ENCODE measurements at places on chromosomes 1 and 21.

DNA sequence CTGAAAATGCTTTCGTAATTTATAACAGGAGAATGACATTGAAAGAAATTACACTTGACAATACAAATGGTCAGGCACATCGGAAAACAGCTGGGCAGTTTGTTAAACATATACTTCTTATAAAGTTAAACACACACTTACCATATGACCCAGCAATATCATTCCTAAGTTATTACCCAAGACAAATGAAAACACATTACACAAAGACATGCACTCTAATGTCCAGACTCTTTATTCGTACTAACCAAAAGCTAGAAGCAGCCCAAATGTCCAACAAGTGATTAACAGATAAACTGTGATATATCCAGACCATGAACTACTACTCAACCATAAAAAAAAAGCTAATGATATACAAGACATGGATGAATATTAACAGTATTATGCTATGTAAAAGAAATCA lies 8.5 kb downstream of the AKT3 start:
- DNase-seq, result no peak

- DNase-seq, result no peak
These were observed 10.6 kb upstream of the PKN2 start for GRCh38 chr1:88673446-88673845.

GRCh38 chr1:173603056-173603591 lies at the start of gene SLC9C2:
TSS of gene SLC9C2 (minus strand) at chr1:173603072. CDS start at chr1:173601776, 1,296 bp downstream.
- no peak for DNase-seq

GRCh38 chr1:97084546-97084945 lies 363.0 kb downstream of the PTBP2 start:
- no peak for DNase-seq

GRCh38 chr1:197472141-197472540 lies 204.1 kb downstream of the CRB1 start:
- no peak for DNase-seq

DNA sequence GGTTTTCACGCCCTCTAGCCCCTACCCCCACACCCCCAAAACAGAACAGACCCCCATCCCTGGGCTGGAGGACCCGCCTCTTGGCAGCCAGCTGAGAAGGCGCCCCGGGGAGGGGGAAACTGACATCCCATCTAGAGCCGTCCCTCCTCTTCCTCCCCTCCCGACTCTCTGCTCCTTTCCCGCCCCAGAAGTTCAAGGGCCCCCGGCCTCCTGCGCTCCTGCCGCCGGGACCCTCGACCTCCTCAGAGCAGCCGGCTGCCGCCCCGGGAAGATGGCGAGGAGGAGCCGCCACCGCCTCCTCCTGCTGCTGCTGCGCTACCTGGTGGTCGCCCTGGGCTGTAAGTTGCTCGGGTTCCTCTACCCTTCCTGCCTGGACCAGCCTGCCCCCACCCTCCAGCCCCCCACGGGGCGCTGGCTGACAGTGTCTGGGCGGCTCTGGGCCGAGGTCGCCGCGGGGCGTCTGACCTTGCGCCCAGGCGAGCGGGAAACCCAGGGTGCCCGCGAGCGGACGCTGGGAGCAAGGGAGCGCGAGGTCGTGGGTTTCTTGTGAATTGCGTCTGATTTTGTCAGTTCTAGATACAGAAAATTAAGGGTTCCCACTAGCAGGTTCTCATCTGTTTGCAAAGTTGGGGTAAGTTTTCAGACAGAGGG lies 618 bp downstream of the JAM2 start:
- peak; percentile 38 for DNase-seq

DNA sequence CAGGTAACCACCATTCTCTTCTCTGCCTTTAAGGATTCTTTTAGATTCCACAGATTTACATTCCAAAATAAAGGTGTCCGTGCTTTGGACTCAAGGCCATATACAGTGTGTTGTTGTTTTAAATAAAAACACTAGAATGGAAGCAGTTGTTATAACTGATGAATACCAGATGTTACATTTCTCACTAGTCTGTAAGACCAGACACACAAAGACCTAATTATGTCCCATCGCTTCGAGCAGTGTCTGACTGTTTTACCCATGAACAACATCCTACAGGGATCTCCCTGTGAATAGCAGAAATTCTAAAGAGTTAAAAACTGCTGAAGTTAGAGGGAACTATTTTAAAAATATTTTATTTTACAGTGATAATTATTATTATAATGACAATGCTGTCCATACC lies 574.7 kb upstream of the ZP4 start:
- no peak for DNase-seq

- DNase-seq, result no peak
These were observed 71.8 kb upstream of the MACF1 start for GRCh38 chr1:39132505-39133339.

DNA sequence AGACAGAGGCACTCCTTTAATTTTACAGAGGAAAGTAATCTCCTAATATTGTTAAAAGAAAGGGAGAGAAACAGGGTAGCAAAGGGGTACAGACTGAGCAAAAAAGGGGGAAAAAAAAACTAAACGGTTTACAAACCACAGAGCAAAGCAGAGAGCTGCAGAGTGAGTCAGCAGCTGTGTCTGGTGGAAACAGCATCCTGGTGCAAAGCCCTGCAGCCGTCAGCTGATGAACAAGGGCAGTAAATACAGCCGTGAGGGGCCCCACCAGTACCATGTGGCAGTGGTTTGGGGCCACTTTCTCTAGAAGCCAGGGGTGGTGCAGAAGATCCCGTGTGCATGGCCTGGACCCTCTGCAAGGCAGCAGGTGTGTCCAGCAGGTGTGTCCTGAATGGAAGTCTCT lies 111.3 kb downstream of the ERG start:
- DNase-seq, result peak; percentile 10

DNA sequence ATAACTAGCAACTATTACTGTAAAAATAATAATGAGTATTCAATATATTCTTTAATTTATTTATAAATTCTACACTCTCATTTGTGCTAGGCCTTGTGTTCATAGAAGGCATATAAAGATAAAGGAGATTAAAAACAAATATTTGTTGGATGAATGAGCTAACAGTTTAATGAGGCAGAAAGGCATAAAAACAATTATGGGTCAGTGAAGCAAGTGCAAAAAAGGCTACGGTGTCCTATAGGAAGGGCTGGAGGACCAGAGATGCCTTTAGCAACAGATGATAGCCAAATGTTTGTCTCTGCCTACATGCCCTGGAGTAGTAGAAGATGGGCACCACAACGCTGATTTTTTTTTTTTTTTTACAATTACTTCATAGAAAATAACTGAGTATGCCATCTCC lies 45.7 kb downstream of the PTGS2 start:
- DNase-seq, result no peak

DNA sequence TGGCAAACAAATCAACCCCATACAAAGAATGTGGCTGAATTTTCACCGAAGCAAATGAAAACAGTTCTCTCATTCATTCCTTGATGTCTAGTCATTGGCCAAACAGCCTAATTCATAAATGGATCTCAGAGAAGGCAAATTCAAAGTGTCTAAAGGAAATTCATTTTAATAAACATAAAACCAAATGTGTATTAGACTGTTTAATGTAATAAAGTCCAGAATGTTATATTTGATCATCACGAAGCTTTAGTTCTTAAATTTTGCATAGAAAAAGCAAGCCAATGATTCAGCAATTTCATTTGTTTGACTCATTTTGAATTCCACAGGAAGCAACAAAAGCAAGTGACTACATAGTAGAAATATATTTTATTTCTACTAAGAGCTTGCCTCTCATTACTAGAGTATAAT lies 379.2 kb upstream of the ADAMTS5 start:
- no peak for DNase-seq

GRCh38 chr1:4745560-4745959 lies 91.2 kb downstream of the AJAP1 start:
- DNase-seq, result no peak
